ENCODE measurements at places on chromosomes 7 and 10. TPM values are rescaled to one million over a fixed set of nuclear protein-coding genes. Genes with fewer than 3 reads are reported as not detected.

The DENND2A gene
- 6.2 TPM for total RNA-seq

GRCh38 chr10:72834183-72834825, 59.2 kb upstream of the OIT3 start:
- H3K27me3 ChIP-seq: no peaks in the 10 kb centered on the region
- H3K4me1 ChIP-seq: peaks cover 3% of the 10 kb centered on the region
- peaks cover 2% of the 10 kb centered on the region for H3K36me3 ChIP-seq
- H3K27ac ChIP-seq: no peak overlapping the region
- DNase-seq: no peak

- DNase-seq: no peak
These were observed 725.6 kb upstream of the GALNT17 start for GRCh38 chr7:70406186-70406949.

- peaks cover 21% of the 10 kb centered on the region for H3K4me1 ChIP-seq
- no peak overlapping the region for H3K27ac ChIP-seq
- no peak for DNase-seq
- H3K27me3 ChIP-seq: peaks cover 14% of the 10 kb centered on the region
These were observed 226.3 kb upstream of the NPVF start for GRCh38 chr7:25454562-25455041.

GRCh38 chr7:4460597-4460996, 221.5 kb upstream of the FOXK1 start:
- peaks cover 13% of the 10 kb centered on the region for H3K27me3 ChIP-seq
- no peak for DNase-seq
- H3K4me3 ChIP-seq: no peak overlapping the region
- H3K4me1 ChIP-seq: peaks cover 33% of the 10 kb centered on the region

DNA sequence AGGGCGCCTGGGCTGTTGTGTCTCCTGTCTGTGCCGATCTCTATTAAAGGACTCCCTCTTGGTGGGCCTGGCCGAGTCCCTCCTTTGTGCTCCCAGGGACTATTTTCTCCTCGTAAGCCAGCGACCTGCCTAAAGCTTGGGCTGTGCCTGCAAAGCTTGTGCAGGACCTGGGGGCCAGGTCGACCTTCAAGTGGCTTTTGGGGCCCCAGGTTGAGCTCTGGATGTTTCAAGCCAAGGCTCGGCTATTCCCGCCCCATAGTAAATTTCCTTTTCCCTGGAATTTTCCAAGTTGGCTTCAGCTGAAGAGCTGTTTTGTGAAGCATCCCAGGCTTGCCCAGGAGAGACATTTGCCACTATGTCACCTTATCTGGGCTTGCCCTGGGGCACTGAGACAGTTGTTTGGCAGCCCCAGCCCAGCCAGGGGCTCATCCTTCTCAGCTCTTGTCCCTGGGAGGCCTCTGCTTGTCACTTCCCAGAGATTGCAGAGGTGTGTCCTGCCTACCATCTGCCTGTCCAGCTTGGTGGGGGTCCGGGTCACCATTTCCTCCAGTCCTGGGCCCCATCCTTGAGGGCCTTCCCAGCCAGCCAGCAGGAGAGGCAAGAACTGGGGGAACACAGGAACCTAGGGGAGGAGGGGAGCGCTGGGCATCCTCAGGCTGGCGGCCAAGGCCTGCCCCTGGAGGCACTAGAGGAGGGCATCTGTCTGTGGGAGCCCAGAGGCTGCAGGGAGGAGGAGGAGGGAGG, 20.2 kb downstream of the ZMIZ2 start:
- H3K27me3 ChIP-seq: no peaks in the 10 kb centered on the region
- H3K4me3 ChIP-seq: peak overlapping the region; percentile 44
- no peak for DNase-seq
- peaks cover 6% of the 10 kb centered on the region for H3K36me3 ChIP-seq
- peaks cover 22% of the 10 kb centered on the region for H3K4me1 ChIP-seq
- peak overlapping the region; percentile 86 for H3K27ac ChIP-seq

The GPR15LG gene
- 0.70 TPM for total RNA-seq

The PDE6C gene
- not detected for total RNA-seq

Measured in type B pancreatic cell (in vitro differentiated cells).